ENCODE measurements at places on chromosomes 5 and 9.
A peak's percentile ranks its signal among the peaks of the same experiment; 100 is the strongest.

DNA sequence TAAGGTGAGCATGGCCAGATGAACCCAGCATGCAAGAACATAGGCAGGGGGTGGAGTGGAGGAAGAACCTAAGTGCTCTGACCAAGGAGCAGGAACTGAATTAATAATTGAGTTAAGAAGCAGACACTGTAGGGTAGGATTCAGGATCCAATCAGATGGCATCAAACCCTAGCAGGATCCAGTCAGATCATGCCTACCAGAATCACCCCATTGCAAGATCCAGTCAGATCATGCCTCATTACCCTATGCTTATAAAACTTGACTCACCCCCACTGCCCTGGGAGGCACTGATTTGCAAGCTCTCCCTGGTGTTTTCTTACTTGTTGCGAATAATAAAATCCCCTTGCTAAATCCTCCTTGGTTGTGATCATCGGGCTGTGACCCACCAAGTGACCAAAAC is 19.7 kb downstream of the TUSC1 start:
- peak; percentile 38 for DNase-seq

GRCh38 chr9:7549249-7549648 is 250.3 kb downstream of the DMAC1 start:
- DNase-seq, result no peak

- no peak for DNase-seq
These were observed 337.2 kb downstream of the NPR3 start for GRCh38 chr5:33048315-33048714.

- DNase-seq, result no peak
These were observed at the start of gene MPDZ for GRCh38 chr9:13279284-13280141. Gene MPDZ, minus strand, starts transcription at chr9:13279692. Its CDS starts 29,377 bp downstream, at chr9:13250315.

All from RKO (cell line).